RWPE1 (cell line): ENCODE measurements at places on chromosomes 5 and 9.

- no peak for DNase-seq
Observed at GRCh38 chr5:133265720-133266526, 214.1 kb downstream of the HSPA4 start.

DNA sequence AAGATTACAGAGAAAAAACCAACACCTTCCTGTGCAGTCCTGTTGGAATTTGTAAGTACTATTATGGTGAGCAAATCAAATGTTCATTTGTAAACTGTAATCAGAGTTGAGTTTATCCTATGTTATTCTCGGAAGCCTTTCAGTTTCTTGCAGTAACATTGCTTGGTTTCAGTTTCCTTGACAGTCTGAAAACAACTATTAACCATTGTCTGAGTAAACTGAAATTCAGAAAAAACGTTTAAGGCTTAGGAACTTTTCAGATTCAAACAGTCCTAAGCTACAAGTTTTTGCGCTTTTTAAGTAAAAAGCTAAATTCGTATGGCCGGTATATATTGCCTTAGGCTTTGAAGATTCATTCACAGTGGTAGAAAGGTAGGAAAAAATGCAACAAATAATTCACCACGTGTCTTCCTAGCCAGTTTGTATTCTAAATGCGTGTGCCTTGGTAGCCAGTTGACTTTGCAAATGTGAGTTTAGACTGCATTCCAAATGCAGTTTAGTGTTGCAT, 2.5 kb downstream of the GPBP1 start:
- DNase-seq, result no peak

DNA sequence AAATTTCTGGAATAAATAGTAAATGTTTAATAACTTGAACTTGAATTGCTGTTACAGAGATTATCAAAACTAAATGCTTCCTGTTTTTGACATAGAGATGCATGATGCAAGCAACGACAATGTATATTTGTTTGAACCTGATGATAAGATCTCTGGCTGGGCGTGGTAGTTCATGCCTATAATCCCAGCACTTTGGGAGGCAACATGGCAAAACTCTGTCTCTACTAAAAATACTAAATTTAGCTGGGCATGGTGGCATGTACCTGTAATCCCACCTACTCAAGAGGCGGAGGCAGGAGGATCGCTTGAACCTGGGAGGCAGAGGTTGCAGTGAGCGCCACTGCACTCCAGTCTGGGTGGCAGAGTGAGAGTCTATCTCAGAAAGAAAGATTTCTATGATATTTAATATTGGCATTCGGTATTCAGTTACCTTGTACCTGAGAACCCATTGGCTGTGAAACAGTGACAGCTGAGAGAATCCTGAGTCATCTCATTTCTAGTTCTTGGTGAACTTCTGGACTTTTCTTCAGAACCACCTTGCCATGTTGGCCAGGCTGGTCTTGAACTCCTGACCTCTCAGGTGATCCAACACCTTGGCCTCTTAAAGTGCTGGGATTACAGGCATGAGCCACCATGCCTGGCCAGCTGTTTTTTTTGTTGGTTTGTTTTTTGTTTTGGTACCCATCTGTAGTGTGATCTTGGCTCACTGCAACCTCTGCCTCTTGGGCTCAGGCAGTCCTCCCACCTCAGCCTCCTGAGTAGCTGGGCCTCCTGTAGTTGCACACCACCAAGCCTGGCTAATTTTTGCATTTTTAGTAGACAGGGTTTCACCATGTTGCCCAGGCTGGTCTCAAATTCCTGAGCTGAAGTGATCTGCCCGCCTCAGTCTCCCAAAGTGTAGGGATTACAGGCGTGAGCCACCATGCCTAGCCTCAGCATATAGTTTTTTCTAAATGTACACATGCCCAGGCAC, 10.0 kb upstream of the FGF18 start:
- no peak for DNase-seq

DNA sequence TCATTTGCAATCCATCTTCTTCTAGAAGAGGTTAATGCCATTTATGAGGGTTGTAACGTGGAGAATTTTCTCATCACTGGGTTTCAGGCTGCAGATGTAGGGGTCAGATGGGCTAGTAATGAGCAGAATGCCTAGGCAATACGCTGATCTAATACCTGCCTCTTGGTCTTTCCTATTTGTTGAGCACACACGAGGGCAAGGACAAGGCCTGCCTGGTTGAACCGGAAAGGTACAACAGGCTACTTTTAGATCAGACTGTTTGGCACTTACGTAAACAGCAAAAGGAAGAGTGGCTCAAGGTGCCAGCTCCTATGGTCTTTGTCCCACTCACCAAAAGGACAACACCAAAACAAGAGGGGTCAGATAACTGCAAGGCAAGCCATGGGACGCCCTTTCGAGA, 24.0 kb upstream of the GNE start:
- no peak for DNase-seq
